ENCODE measurements at places on chromosomes 6 and 20.
A peak's percentile ranks its signal among the peaks of the same experiment; 100 is the strongest.

GRCh38 chr20:23537030-23537429 is 31.3 kb downstream of the CST9L start:
- DNase-seq: no peak

DNA sequence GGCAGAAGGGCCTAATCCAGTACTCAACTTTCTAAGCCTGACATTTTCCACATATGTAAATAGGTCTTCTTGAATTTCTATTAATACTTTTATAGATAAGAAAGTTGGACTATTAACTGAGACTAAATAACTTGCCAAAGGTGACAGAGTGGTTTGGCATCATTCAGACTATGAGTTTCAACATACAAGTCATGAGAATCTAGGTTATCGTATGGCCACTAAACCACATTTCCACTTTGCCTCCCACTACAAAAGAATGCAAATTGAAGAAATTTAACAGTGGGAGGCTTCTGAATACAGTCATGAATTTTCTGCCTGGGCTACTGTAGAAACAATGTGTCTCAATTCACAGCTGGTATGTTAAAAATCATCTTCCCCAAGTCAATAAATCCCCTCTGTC is 531.0 kb upstream of the AGPAT4 start:
- DNase-seq: no peak

DNA sequence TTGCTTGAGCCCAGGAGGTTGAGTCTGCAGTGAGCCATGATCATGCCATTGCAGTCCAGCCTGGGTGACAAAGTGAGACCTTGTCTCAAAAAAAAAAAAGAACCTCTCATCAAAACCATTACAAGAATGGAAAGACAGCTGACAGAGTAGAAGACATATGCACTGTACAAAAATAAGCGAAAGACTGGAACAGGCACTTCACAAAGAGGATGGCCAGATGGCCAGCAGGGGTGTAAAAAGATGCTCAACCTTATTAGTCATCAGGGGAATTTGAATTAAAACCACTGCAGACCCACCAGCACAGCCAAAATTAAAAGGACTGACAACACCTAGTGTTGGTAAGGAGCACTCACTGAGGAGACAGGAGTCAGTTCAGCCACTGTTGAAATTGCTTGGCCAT is 13.5 kb upstream of the TAF4 start:
- DNase-seq: no peak

GRCh38 chr6:168225471-168225911 is 94.1 kb downstream of the DACT2 start:
- DNase-seq: no peak

DNA sequence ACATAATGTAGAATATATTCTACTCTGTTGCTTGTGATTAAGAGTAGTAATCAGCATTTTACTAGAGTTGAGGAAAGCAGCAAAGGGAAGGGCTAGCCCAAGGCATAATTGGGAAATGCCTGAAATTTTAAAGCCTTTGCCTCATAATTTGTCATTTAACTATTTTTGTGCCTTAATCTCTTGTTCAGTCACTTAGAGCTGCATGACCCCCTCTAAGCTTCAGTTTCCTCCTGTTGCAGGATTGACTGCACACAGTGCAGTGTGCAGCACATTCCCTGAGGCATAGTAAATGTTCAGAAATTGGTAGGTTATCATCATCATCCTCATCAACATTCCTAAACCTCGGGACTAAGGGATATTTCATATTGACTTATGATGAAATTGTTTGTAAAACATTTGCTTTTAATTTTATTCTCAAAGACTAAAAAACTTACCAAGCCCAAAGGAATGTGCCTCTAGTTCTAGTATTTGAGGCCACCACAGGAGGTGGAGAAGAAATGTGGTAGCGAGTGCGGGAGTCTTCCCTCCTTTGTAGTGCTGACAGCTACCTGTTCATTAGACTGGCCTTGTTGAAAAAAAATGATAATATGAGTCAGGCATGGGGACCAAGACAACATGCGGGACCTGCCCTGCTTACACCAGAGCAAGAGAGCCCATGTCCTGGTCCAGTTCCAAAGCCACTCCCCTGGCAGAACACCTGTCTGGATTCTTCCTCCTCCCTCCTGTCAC is 14.8 kb upstream of the TENT5A start:
- no peak for DNase-seq

GRCh38 chr6:37548067-37548674 is 48.5 kb upstream of the CCDC167 start:
- no peak for DNase-seq

DNA sequence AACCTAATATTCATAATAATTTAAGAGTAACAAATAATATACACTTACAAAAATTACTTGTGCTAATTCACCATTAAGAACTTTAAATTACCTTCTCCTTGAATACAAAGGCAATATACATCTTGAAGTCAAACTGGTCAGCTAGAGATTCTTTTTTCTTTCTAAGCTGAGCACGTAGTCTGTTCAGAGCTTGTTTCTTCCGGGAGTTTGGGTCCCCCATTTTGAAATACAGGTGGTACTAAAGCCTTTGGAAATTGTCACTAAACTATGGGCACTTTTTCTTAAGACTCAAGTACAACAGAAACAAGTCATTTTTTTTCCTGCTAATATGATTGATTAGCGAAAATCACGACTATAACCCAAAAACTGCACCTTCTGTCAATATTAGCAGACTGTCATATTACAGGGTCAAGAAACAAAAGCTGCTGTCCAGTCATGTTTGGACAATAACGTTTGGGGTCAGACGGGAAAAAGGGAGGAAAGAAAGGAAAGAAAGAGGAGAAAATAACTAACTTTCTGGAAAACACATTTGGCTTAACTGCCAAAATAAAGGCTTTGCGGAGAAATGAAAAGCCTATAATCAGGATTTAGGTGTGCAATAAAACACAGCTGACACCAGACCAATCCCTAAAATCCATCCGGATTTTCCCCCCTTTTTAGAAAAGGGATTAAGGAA is 367 bp downstream of the C6orf62 start:
- no peak for DNase-seq

DNA sequence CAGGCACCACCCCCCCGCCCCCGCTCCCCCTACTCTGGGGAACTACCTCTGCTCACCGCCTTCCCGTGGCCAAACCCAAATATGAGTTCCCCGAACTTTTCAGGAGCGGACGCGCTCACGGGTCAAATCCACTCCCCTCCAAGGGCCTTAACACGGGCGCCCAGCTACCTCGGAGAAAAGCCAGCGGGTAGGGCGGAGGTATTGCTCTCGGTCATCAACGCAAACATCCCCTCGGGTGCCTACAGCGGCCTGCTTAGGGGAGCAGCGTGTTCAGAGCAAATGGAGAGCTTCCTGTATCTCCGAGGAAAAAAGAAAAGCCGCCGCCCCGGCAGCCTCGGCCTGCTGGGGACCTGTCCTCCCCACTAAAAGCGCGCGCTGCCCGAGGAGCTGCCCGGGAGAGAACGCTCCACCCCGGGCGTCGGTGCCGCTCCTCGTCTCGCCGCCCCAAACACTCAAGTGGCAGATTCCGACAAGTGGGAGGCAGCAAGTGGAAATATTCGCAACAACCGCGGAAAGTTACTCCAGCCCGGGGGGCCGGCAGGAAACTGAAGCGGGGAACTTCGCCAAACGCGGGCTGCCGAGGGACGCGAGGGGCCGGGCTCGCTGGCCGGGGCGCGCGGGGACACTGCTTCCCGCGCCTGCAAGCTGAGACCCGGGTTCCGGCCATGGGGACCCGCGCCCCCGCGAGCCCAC is 699 bp downstream of the PTPRT start:
- DNase-seq: no peak

- peak; percentile 63 for DNase-seq
Measured at GRCh38 chr6:142444881-142445301, 143.1 kb downstream of the ADGRG6 start.

- no peak for DNase-seq
Measured at GRCh38 chr6:53828966-53829697, 34.3 kb downstream of the LRRC1 start.

DNA sequence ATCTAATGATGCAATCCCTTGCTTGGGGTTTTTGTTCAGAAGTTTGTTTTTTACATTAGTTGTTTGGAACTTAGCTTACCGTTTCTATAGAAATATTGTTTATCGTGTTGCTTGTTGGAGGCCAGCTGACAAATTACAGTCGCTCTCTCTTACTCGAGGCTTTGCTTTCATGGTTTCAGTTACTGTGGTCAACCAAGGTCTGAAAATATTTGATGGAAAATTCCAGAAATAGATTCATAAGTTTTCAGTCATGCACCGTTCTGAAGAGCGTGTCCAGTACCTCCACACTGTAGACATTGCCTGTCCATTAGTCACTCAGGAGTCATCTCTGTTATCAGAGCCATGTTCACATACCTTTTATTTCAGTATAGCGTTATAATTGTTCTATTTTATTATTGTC is 47.9 kb downstream of the DEK start:
- no peak for DNase-seq

DNA sequence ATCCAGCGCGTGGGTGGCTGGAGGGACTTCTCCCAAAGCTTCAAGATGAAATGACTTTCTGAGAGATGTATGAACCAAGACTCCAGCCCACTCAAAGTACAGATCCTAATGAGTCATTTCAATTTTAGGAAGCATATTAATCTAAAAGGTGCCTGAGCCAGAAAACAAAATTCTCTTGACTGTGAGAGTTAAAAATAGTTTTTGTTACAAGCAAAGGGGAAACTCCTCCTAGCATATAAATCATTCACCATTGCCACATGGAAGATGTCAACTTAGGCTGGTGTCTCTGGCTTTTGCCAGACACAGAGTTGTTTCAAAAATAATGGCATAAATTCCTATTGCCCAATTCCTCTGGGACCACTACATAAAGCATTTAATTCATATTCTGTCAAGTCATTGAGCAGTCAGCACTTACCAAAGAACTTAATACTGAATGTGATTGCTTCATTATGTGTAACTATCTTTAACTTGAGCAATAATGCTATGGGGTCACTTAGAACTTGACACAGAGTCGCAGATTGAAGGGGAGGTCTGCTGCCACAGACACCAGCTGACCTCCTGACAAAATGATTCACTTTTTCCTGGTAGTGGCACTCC is 280.6 kb downstream of the SLC35F1 start:
- no peak for DNase-seq

DNA sequence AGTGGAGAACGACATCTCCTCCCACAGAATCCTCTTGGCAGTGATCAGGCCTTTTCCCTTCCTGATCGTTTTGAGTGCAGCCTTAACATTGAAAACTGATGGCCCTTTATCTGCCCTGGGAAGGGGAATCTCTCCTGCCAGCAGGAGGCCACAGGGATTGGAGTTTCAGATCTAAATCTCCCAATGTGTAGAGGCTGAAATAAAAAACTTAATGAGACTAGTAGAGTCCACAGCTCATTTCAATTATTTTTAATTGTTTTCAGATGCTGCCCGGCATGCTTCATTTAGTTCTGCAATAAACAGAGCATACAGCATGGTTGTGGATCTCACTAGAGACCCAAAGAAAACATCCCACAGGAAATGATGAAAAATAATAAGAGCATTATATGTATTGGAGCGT is 662.2 kb upstream of the HS3ST5 start:
- DNase-seq: no peak

- DNase-seq: no peak
Measured at GRCh38 chr20:58306421-58307261, 2.9 kb upstream of the RAB22A start.

DNA sequence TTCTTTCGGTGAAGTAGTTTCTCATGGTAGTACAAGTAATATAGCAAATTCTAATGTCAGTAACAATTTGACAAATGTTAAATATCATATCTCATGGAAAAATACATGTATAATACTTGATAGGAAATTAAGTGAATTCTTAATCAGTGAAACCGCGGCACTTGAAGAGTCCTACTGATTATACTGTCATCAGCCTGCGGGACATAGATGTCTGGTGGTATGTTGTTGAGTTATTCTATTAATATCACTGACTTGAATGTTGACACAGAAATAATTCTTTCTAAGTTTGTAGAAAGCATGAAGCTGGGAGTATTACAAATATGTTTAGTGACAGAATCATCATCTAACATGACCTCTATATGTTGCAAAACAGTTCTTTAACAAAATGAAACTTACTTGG is 479.8 kb upstream of the IMPG1 start:
- no peak for DNase-seq

GRCh38 chr6:159939591-159940016 is 29.3 kb upstream of the IGF2R start:
- DNase-seq: no peak

DNA sequence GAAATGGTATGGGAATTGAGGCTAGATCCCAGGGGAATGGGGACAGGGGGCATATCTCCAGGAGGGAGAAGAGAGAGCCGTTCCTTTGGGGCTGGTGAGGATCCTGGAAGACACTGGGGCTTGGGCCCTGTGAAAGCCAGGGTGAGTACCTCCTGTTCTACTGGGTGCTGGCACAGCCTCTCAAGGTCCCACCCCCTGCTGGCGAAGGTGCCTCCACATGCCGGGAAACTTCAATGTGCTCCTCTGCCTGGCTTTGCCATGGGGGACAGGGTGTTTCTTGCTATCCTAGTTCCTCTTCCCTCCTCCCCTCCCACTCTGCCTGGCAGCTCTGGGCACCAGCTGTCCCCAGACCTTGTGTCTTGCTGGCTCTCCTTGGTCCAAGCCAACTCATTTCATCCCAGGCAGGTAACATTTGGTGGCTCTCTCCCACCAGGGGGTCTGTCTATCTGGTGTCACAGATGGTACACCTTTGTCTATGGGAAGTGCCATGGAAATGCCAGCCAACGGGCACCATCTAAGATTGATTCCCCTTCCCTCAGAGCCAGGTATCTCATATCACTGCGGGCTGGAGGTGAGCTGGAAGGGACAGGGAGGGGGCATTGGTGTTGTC is 56.8 kb downstream of the MDGA1 start:
- DNase-seq: no peak

GRCh38 chr6:21241231-21242130 is 352.1 kb upstream of the SOX4 start:
- peak; percentile 62 for DNase-seq

- no peak for DNase-seq
Measured at GRCh38 chr20:31821427-31821826, 2.3 kb downstream of the MYLK2 start.

- no peak for DNase-seq
Measured at GRCh38 chr6:105601541-105602236, 198.8 kb upstream of the PREP start.

DNA sequence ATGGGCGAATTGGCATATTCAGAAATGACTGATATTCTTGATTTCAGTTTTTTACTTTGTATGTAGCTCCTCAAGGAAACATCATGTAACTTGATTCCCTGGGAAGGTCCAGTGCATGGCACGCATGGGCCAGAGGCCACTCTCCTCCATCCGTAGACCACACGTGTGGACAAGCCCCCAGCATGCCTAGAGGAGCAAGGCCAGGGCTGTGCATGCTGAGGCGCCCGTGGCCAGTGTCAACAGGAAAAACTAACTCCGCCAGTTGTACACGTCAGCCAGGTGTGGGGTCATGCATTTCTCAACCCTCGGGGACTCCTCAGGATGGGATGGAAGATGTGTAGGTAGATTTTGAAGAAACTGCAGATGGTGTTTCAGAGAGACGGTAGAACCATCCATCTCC is 37.8 kb upstream of the CD93 start:
- DNase-seq: no peak

- DNase-seq: no peak
Measured at GRCh38 chr6:31842053-31842452, 14.5 kb downstream of the HSPA1B start.

GRCh38 chr6:41878246-41878645 is 16.9 kb downstream of the USP49 start:
- no peak for DNase-seq

- no peak for DNase-seq
Measured at GRCh38 chr6:142376115-142376514, 74.3 kb downstream of the ADGRG6 start.

- no peak for DNase-seq
Measured at GRCh38 chr6:69802995-69803394, 6.2 kb upstream of the LMBRD1 start.

GRCh38 chr20:58826271-58826670 is 24.4 kb downstream of the GNAS-AS1 start:
- no peak for DNase-seq
